ENCODE measurements at places on chromosomes 5 and 9.

- DNase-seq, result no peak
Measured at GRCh38 chr5:45179686-45180085, 370.9 kb downstream of the MRPS30 start.

DNA sequence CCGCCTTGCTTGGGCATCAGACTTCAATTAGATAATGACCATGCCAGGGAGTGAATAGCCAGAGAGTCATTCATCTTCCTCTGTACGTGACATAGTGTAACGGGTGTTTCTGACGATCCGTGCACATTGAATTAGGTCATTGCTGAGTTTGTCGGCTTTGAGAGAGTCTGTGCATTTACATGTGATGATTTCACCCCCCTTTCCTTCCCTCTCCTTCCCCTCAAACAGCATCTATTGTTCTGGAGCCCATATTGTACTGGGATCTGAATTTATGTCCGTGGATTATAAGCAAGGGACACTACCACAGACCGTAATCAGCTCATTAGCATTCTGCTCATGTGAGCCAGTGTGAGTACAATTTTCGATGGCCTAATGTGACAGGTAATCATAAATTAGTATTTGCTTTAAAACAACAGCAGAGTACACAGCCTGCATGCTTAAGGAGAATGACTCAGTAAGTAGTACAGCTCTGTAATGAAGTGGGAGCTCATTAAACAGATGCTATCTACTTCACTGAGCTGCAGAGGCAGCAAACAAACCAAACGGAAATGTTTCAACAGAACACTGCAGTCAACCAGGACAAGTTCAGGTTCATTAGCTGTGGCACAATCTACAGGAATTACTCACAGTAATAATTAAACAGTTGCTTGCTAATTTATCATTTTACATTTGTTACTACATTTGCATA, 302.1 kb downstream of the CSNK1G3 start:
- peak; percentile 96 for DNase-seq

GRCh38 chr5:121962347-121962670, 534 bp downstream of the SRFBP1 start:
- DNase-seq, result no peak

DNA sequence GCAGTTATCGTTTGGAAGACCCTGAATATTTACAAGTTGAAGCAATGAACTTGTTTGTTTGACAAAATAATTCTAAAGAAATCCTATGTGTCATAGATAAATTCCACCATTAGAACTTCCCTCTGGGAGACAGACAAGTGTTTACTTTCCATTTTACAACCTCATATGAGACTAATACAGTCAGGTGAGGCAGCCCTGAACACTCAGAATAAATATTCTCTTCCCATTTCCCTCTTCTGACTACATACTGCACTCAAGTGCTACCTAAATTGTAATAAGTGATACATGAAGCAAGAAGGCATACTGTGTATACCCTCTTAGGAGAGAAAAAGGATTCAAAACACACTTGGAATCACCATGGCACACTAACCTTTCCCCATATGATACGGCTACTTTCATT, 6.8 kb downstream of the RASEF start:
- DNase-seq, result no peak

GRCh38 chr5:14635656-14636055, 28.9 kb upstream of the OTULIN start:
- no peak for DNase-seq

GRCh38 chr5:157232706-157233105, 33.2 kb upstream of the CYFIP2 start:
- no peak for DNase-seq

- DNase-seq, result no peak
Measured at GRCh38 chr5:40680741-40681362, 1.1 kb downstream of the PTGER4 start.

DNA sequence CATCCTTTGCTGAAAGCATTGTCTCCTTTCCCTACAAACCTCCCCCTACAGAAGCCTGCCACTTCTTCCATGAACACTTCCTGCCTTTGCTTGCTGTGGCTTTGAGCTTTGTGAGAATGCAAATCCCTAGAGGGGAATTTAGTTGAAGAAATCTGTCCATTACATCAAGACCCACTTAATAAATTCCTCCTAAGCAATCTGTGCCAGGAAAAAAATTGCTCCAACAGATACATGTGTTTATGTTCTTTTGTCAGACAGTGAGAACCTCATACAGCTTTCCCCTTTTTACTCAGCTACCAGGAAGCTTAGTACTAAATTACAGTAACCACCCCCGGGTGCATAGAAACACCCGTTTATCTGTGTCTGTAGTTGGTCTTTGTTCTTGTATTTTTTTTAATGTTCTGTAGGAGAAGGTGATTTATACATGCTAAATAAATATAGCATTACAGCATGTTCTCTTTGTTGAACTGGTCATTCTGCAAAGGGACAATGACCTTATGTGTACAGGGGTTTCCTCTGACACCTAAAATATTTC, 43.9 kb downstream of the SH3TC2 start:
- DNase-seq, result peak; percentile 51

DNA sequence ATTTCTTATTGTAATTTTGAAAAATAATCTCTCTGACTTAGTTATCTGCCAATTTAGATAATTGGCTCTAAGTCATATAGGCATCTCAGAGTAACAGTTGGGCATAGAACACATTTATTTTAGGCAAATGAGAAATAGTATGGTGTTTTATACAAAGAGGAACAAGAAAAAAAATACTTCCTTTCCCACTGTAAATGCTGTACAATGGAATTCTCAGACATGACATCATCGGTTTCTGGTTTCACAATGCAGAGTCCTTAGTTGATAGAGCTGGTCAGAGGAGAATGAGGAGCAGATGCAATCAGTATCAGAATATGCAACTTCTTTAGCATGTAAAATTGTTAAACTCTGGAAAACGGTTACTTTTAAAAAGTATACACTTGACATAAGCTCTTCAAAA, 49.4 kb downstream of the PLK2 start:
- no peak for DNase-seq

- DNase-seq, result no peak
Measured at GRCh38 chr9:69131682-69132081, 42.4 kb upstream of the TJP2 start.

DNA sequence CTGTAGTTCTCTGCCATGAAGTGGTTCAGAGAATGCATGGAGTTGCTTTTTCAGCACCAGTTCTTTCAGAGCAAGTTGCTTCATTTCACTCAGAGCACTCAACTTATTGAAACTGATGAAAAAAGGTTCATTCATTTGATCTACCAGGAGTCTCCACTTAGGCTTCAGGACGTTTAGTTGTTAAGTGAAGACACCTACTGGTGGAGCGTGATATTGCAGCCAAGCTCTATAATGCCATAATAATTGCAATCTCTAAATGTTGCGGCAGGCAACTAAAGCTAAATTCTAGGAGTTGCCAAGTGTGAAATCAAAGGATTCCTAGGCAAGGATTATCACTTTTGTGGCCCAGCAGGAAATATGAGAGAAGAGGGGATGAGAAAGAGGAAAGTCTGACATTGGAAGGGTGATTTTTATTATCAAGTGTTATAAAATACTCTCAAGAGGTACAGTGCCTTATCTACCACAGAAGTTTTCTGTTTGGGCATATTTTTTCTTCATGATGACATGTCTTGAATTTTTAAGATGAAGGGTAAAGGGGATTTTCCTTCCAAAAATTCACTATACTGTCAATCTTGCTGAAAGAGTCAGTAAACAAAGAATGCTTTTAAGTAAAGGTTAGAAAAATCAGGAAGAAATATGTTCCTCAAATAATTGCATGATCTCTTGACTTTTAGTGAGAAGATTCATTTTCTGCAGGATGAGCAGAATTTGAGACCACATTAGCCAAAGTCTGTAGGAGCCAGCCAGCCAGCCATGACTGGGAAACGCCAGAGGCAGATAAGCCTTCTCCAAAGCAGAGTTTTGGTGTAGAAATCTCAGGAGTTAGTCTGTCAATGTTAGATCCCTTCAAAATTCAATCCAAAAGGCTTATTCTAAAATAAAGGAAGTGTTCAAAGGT, 83.4 kb downstream of the SH3PXD2B start:
- DNase-seq, result no peak

GRCh38 chr5:132483101-132483500, 7.5 kb downstream of the IRF1 start:
- DNase-seq, result no peak

DNA sequence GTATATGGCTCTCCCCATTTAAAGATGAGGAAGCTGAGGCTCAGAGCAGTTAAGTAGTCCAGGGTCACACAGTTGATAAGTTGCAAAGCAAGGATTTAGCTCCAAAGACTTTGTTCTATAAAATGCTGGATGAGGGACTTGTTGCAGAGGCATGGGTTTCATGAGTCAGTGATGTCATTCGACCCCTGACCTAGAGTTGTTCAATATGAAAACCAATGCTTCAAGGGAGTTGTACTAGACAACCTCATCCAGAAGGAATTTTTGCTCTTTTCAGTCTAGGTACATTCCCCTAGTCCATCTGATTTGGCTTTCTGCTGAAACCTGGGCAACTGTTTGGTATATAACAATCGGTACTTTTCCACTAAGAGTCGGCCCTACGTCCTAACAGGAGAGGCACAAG, 550.4 kb downstream of the EBF1 start:
- DNase-seq, result no peak

- no peak for DNase-seq
Measured at GRCh38 chr9:35679766-35680330, 6.1 kb downstream of the CA9 start.
